ENCODE measurements at places on chromosomes 3 and 15.
A peak's percentile ranks its signal among the peaks of the same experiment; 100 is the strongest.

DNA sequence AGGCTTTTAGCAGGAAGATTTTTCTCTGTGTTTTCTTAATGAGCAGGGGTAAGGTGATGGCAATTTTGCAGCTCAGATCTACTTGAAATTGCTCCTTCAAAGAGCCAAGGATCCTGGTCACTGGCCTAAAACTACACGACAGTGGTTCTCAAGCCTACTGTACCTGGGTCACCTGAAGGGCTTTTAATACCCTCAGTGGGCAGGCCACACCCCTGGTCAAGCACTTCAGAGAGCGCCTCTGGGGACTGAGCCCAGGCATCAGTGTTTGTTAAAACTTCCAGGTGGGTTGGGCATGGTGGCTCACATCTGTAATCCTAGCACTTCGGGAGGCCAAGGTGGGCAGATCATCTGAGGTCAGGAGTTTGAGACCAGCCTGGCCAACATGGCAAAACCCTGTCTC, 158.4 kb downstream of the FAM43A start:
- DNase-seq: no peak

- DNase-seq: no peak
Observed at GRCh38 chr3:127887321-127887720, 27.7 kb upstream of the KBTBD12 start.

DNA sequence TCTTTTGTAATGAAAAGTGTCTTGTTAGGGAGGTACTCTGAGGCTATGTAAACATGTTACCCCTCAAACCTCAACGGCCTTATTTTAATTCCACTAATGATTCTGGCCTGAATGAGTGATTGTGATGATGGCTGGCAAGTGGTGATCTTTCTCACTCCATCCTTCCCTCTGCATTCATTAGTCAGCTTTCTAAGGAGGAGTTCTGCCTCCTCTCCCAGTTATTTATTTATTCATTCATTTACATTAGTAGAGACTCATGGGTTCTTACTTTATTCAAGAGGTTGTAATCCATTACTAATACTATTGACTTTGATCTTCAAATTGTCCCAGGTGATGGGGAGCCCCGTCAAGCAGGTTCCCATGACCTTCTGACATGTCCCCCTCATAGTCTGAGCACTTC, 35.3 kb downstream of the GNB5 start:
- no peak for DNase-seq

DNA sequence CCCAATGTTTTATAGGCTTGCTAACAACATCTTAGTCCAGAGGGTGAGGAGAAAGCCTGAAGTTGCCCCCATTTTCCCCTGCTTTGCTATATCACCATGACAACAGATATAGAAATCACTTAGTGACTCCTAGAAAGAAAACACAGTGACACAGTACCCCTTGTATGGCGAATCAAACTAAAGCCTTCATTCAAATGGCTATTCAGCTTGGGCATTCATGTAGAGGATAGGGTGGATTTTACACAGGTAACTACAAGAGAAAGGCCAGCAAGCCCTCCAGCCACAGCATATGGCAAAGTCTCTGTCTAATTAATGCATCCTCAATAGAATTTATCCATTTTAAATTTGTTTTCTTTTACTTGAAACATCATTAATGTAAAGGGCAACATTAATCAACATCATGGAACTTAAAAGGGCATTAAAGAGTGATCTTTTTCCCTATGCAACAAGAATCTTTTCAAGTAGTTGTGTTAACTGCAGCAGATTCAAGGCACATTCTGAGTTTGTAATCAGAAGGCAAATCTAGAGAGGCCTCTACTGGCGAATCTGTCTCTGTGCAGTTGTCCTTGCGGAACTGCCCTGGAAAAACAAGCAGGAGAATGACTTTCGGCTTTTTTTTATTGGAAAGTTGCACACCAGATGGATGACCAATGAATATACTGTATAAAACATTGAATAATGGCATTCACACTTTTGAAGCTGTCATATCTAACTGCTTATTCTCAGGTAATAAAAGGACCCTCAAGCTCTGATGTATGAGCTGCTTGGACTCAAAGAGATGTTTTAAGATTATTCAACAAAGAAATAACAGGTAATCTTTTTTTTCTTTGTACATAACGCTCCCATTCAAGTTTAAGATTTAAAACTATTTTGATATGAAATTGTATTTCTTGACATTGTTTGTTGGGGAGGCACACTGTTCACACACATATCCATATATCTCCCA, 621.7 kb upstream of the AGTR1 start:
- no peak for DNase-seq

- DNase-seq: no peak
Observed at GRCh38 chr3:127490271-127491023, 100.1 kb downstream of the TPRA1 start.

GRCh38 chr3:185318141-185318540, 44.8 kb upstream of the MAP3K13 start:
- DNase-seq: no peak

GRCh38 chr3:124791639-124792151, 61.4 kb downstream of the UMPS start:
- no peak for DNase-seq

GRCh38 chr3:181637056-181637455, 74.7 kb upstream of the SOX2 start:
- DNase-seq: no peak

GRCh38 chr3:126711121-126711760, 7.2 kb downstream of the CHCHD6 start:
- DNase-seq: no peak

DNA sequence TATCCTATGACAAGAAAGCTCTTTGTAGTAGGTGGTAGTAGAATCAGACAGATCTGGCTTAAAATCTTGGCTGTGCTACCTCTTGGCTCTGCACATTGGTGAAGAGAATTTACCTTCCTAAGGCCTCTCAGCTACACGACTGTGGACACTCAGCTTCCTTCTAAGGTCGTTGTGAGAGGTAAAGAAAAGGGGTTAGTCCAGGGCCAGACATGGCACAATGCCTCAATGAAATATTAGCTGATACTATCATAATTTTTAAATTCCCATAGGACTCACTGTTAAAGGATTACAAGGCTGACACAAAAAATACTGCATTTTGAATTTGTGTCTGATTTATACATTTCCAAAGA, 80.4 kb downstream of the IGF1R start:
- DNase-seq: no peak

DNA sequence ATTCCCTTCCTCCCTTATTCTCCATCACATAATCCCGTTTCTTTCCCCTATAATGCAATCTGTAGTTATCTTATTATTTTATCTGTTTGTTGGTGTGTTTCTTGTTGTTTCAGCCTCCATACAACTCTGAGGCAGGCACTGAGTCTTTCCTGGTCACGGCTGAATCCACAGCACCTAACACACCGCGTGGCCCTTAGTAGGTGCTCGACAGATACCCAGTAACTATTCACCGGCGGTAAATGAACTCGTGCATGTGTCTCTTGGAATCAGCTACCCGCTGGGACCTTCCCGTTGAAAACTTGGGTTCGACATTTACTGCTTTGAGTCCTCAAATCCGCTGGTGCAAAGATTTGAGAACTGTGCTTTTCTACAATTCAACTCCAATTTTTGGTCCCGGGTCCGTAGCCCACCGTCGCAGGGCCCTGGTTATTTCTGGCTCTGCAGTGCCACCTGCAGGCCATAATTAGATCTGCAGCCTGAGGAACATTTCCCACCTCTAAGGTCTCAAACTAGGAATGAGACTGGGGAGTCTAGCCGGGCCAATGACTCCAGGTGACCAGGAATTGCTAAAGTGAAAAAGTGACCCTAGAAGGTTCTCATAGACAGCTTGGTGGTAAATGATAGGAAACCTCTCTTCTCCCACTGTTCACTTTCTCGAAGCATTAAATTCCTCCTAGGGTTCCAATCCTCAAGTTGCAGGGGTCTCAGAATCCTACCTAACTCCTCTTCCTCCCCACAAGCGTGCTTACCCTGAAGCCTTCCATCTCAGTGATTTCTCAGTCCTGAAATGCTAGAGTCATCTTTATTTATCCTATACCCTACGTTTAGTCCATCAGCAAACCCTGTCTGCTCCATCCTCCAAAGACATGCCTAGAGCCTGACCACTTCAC, 40.0 kb upstream of the TRH start:
- DNase-seq: no peak

DNA sequence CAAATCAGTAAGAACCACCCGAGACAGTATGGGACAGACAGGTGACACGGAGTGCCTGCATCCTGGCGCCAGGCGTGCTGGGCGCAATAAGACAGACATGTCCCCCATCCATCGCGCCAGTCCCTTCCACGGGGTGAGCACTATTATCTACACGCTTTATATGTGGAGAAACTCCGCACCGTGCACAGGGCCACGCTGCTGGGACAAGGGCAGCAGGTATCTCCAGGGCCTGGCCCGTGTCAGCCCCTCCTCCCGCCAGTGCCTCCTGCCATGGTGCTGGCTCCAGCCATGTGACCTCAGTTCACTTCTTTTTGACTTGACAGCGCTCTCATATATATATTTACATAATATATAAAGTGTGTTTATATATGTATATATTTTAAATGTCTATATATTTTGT, 42.6 kb downstream of the TNK2 start:
- no peak for DNase-seq

- no peak for DNase-seq
Observed at GRCh38 chr15:79195802-79196201, 86.7 kb upstream of the ANKRD34C start.

GRCh38 chr15:91710080-91710698, 143.3 kb upstream of the SLCO3A1 start:
- no peak for DNase-seq

- DNase-seq: no peak
Observed at GRCh38 chr15:54582863-54583643, 604.8 kb downstream of the UNC13C start.

- DNase-seq: no peak
Observed at GRCh38 chr15:99712415-99712814, 20.8 kb downstream of the LYSMD4 start.

GRCh38 chr15:51585986-51586385, 36.6 kb downstream of the DMXL2 start:
- DNase-seq: no peak

DNA sequence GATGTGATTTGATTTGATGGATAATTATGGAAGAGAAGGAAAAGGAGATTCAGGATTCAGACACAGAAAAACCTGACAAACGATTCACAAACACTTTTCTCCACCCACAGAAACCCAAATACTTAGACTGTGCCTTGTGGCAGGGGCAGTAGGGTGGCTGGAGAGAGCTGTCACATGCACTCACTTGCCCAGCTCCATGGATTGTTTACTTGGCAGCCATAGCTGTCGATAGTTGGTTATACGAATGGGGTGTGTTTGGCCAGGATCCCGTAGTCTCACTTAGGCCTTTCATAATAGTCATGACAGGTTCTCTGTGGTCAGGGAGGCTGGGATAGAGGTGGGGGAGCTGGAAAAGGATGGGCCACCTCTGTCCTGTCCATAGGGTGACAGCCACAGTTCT, 76.9 kb downstream of the CACNA1D start:
- DNase-seq: peak; percentile 31

- DNase-seq: peak; percentile 58
Observed at GRCh38 chr3:128050597-128050996, 1.6 kb upstream of the SEC61A1 start.

DNA sequence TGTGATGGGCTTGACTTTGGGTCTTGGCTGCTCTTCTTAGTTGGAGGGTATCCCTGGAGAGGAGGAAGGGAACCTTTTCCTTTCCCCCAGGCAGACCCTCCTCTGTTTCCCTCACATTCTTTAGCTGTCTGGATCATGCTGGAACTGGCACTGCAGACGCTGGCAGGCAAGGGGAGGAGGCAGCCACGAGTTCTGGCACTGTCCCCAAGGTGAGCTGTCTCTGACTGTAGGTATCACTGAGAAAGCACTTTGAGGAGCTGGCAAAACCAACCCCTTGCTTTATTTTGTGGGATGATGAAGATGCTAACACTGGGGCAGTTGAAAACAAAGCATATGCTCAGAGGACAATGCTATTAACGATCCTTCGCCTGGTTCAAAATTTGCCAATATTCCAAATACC, 175.0 kb downstream of the SOX2 start:
- no peak for DNase-seq

DNA sequence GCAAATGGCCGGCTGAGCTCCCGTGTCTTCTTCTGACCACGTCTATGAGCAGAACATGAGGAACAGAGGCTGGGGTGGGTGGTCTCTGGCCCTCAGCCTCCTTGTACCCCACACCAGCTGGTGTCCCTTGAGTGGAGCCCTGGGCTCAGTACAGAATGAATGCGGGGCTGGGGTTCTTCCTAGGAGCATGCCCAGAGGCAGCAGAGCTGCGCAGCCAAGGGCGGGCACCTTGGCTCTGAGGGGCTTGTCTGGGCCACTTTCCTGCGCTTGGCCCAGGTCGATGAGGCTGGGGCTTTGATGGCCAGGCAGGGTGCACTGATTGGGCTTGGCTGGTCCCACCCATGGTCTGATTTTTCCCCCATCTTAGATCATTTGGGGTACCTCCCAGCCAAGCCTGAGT, 6.4 kb downstream of the SCN5A start:
- no peak for DNase-seq

DNA sequence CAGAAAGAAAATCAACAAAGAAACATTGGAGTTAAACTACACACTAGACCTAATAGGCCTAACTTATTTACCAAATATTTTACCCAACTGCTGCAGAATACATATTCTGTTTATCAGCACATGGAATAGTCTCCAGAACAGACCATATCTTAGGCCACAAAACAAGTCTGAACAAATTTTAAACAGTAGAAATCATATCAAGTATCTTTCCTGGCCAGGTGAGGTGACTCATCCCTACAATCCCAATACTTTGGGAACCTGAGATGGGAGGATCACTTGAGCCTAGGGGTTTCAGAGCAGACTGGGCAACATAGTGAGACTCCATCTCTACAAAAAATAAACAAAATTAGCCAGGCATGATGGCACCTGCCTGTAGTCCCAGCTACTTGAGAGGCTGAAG, 18.1 kb upstream of the KPNA4 start:
- no peak for DNase-seq

- peak; percentile 90 for DNase-seq
Observed at GRCh38 chr15:77944002-77944867, 133.3 kb downstream of the TBC1D2B start.

DNA sequence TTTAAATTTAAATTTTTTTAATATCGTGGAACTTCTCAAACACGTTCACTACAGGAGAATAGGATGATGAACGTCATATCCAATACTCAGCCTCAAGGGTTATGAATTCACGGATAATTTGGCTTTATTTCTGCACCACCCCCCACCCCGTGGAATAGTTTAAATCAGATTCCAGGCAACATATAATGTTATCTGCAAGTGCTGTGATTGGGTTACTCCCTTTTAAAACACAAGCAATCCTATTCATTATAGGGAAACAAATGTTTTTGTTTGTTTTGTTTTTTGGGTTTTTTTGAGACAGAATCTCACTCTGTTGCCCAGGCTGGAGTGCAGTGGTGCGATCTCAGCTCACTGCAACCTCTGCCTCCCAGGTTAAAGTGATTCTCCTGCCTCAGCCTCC, 30.9 kb downstream of the BHLHE40 start:
- DNase-seq: no peak

DNA sequence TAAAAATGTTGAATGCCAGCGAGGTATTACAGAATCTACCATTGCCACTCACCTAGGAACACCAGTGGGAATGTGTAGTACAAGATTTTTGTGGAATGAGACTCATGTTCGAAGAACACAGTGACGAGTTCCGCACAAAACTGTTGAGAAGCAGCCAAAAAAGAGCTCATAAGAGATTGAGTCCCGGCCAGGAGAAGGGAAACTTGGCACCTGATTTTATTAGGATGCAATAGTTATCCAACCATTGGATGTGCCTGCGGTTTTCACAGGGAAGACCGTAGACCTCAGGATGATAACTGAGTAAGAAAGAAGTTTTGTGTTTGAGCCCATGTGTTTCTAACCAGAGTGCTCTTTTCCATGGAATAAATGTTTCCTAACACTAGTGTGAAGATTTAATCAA, 88.9 kb downstream of the PTPRG start:
- DNase-seq: peak; percentile 67

GRCh38 chr3:194330160-194330559, 21.0 kb downstream of the CPN2 start:
- DNase-seq: no peak
